ENCODE measurements at places on chromosomes 16 and 17. TPM values are rescaled to one million over a fixed set of nuclear protein-coding genes. Genes with fewer than 3 reads are reported as not detected.

SLC4A1 gene
- total RNA-seq, result not detected

CACNG4 gene
- 32.0 TPM for total RNA-seq

DNA sequence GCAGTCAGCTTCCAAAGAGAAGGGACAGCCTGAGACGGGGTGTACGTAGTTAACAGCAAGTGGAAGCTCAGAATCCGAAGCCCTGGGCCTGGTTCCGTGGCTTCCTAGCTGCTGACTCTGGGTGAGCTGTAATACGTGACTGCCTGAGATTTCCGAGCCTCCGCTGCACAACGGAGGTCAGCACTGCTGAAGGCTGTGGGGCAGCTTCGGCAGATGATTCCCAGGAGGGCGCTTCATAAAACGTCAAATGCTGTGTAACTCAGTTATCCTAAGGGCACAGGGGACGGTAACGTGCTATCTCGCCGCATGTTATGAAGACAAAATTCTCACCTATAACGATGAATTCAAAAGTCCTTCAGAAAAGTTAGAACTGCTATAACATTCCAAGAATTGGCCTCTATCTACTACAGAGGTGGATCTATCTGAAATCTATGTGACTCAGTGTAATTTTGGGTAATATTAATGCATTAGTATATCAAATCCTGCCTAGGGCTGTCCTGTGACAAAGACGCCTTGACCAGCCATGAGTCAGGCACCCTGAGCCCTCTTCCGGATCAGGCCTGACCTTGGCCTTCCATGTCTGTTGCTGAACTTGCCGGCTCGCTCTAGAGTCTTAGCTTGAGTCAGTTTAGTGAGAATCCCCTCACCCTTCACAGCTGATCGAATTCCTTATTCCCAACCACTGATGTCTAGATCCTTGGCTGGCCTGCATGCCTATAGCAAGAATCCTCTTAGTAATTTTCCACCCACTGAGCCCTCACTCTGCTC is 43.5 kb downstream of the MARF1 start:
- H3K4me1 ChIP-seq, result no peaks in the 10 kb centered on the region
- no peak for DNase-seq
- H3K36me3 ChIP-seq, result peaks cover 77% of the 10 kb centered on the region
- H3K4me3 ChIP-seq, result no peak overlapping the region

ABAT gene
- 4.4 TPM for total RNA-seq

DNA sequence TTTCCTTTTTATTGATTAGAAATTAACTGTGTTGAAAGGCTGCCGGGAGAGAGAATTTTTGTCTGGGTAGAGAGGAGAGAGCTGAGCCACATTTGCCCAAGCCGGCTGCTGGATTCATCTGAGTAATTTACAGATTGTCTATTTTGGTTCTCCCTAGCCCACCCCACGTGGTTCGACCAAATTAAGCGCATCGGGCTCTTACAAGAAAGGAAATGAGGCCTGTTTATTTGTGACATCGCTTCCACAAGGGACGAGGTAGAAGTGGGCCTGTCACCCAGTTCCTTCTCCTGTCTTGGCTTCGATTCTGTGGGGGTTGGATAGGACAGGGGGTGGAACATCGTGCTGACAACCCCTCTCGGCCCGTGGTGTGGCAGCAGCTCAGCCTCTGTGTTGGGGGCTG is 42.9 kb downstream of the SYT17 start:
- no peaks in the 10 kb centered on the region for H3K36me3 ChIP-seq
- peaks cover 13% of the 10 kb centered on the region for H3K4me1 ChIP-seq

GOSR2 gene
- total RNA-seq, result 71.9 TPM

Measured in SJSA1 (cell line).